Activated gamma-delta T cell (primary cell): ENCODE measurements at places on chromosomes 7 and 10.
A peak's percentile ranks its signal among the peaks of the same experiment; 100 is the strongest.

DNA sequence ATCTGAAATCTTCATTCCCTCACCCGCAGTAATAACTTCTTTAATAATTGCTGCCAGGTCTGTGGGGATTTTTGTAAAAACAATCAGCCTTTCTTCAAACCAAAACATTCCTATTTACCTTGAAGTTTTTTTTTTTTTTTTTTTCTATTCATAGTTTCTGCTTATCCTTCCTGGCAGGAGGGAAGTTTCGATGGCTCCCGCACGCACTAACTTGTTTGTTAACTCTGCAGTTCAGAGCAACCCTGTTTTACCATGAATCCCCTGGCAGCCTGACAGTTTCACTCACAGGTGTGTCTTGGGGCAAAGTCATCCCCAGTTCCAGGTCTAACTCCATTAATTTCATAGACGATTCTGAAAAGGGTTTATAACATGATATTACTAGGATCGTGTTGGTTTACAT lies 149.3 kb downstream of the KLF6 start:
- DNase-seq: no peak

GRCh38 chr7:13327669-13328068 lies 640.2 kb downstream of the ARL4A start:
- DNase-seq: no peak

DNA sequence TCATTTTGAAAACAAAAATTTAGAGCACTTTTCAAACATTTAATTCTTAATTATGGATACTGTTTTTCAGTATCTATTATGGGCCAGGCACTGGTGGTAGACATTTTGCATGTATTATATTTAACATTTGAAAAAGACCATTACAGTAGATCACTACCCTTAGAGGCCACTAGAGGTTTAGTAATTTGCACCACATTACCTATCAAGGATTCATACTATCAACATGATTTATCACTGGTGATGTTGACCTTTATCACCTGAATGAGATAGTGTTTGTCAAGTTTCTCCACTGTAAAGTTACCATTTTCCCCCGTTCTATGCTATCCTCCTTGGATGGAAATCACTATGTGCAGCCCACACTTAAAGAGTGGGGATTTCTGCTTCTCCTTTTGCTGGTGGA lies 4.4 kb upstream of the SNX13 start:
- DNase-seq: no peak

DNA sequence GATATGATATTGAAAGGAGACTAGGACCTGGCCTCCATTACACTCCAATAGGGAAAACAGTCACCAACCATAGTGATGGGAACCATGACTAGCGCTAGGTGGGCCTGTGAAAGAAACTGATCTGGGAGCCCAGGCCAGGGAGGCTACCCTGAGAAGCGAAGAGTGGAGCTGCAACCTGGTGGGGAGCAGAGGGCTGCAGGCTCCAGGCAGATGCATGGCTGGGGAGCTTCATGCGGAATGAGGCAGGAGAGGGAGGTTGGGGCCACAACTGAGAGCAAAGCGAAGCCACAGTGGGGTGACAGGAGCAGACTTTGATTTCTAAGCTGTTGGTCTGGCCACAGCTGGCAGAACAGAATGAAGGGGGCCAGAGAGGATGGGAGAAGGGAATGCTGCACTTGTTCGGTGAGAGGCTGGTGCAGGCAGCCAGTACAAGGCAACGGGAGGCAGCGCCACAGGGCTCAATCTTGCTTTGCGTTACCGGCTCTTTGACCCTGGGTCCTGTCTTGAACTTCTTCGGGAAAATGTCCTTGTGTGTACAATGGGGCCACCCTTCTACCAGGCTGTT lies 88.4 kb downstream of the TACC2 start:
- DNase-seq: no peak

DNA sequence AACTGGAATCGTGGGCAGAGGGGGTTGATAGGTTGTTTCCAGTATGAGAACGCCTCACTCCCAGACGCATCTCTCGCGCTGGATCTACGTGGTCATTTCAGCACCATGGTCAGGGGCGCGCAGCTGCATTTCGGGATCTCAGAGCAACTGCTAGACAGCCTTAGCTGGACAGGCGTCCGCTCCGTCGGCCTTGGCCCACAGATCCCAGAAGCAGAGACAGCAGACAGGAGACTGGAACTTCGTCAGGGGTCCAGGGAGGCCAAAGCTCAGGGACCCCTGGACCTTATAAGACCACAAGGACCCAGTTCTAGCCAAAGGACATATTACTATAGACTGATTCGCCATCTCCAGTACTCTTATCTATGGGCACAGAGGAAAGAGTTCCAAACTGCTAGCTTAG lies 5.3 kb downstream of the NEUROG3 start:
- no peak for DNase-seq

GRCh38 chr10:128052696-128053095 lies 73.5 kb downstream of the MKI67 start:
- DNase-seq: no peak

DNA sequence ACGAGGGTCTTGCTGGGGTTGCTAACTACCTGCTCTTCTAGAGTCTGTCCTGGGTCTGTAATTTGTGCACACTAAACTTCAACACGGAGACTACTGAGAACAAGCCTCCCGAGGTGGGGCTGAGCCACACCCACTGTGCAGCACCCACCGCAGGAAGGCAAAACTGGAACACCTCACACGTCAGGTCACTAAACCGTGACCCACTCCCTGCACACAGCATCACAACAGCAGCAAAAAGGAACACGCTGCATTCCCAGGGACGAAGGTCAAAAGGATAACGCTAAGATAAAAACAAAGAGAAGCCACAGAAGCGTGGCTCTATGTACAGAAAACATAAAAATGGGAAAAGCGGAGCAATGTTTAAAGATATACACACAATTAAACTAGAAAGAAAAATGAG lies 170.1 kb downstream of the MAD1L1 start:
- no peak for DNase-seq

DNA sequence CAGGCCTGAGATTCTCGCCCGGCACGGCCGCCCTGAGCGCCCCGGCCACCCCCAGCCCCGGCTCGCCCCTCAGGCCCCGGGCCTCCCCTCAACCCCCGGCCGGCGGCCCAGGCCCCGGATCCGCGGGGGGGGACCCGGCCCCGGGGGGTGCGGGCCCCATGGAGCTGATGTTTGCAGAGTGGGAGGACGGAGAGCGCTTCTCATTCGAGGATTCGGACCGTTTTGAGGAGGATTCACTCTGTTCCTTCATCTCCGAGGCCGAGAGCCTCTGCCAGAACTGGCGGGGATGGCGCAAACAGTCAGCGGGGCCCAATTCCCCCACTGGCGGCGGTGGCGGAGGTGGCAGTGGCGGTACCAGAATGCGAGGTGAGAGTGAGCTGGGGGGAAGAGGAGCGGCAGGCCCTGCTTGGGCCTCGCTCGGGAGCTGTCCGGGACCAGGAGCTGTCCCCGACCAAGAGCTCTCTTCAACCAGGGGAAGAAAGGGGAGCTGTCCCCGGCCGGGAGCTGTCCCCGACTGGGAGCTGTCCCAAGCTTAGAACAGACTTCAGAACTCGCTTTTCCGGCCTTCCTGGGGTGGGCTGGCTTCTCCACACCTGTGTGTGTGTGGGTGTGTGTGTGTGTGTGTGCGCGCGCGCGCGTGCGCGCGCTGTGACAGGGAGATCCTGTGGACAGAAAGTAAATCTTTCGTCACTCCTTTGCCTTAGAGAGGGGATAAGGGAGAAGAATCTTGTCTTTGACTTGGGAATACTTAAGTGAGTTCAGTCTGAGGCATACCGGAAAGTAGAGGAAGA lies 510 bp downstream of the ZSWIM8 start:
- peak; percentile 44 for DNase-seq

DNA sequence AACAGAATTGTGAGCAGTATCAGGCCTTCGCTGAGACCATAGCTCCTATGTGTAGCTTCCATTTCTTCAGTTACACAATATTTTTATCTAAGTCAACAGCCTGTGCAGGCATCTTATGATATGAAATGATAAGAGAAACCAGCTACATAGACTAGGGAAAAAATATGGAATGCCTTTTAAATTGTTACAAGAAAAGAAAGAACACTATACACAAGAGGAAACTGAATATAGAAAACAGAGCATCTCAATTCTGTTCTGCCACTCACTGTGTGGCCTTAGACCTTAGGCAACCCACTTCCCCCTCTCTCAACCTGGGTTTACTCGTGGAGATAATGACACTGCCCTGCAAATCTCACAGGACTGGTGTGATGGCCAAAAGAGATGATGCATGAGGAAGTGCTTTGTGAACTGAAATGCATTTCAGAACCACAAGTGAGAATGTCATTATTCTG lies 132.9 kb downstream of the LRRN3 start:
- DNase-seq: no peak

- no peak for DNase-seq
Observed at GRCh38 chr10:116973371-116973905, 31.5 kb downstream of the SHTN1 start.

DNA sequence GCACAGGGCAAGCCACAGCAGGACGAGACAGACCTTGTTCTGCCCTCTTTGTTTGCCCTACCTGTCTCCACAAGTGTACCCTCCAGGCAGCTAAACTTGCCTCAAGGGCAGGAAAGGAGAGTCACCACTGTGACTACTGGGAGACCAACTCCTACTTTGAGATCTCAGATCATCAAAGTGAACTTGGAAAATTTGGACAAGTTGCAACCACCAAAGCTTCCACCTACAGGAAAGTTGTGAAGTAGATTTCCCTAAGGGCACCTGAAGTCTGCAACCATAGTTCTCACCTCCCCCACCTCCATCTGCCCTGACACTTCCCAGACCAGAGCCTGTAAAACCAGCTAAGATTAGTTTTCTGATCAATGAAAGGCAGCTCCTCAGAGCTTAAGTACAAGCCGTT lies 2.5 kb upstream of the WDR91 start:
- no peak for DNase-seq

- no peak for DNase-seq
Observed at GRCh38 chr10:36017137-36017536, 375.0 kb upstream of the FZD8 start.

DNA sequence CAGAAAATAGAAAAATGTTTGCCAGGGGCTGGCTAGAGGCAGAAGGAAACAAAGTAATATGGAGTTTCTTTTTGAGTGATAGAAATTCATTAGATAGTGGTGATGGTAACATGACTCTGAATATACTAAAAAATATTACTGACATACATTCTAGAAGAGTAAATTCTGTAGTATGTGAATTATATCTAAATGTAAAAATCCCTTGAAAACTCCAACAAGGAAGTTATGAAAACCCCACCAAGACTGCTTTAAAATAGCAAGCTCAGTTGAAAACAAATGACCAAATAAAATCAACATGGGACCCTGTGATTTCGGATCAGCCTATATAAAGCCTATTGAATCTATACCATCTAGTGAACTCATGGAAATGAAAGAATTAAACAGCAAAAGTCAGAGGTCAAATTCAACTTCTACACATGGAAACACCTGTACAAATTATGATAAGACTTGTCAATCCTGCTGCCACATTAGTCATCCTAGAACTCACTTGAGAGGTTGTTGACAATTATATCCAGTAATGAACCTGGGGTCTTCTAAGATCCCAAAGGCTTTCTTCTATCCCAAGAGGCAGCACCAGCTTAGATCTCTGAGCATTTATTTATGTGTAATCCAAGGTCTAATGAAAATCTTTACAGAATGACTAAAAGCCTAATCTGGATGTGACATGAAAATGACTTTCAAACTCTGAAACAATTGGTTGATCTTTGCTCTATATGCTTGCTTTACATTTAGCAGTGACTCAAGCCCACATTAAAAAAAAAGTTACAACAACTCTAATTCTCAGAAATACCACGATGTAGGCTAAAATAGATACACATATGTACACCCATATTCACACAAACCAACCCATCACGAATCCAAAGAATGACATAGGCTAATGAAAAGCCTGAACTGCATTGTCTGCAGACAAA lies 59.3 kb downstream of the OSBPL3 start:
- no peak for DNase-seq

DNA sequence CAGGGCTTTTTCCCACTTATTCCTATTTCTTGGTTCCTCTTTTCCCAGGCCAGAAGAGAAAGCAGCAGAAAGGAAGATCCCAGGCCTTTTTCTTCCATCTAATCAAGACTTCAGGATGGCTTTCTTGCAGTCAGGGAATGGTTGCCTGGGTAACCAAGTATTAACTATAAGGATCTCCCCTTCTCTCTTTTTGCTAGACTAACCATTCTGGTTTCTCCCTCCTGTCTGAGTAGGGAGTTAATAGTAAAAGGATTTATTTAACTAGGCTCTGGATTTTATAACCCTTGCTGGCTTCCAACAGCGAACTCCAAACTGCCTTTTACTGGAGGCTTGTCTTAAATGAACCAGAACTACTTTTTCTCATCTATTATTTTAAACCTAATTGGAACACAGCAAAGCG lies 90.4 kb downstream of the GRM8 start:
- DNase-seq: no peak

- no peak for DNase-seq
Observed at GRCh38 chr7:31648880-31649279, 38.1 kb upstream of the PPP1R17 start.

- no peak for DNase-seq
Observed at GRCh38 chr7:105191331-105191730, 177.3 kb downstream of the KMT2E start.

GRCh38 chr7:44368885-44369284 lies 43.5 kb upstream of the CAMK2B start:
- no peak for DNase-seq

- no peak for DNase-seq
Observed at GRCh38 chr10:11191678-11192077, 174.0 kb downstream of the CELF2 start.
